ENCODE measurements at places on chromosomes 2 and 18. TPM values are rescaled to one million over a fixed set of nuclear protein-coding genes. Genes with fewer than 3 reads are reported as not detected.

Gene PDE11A
- not detected for total RNA-seq

Gene TEKT4
- not detected for total RNA-seq

Gene ELOA2
- total RNA-seq: not detected

Gene SLC38A11
- not detected for total RNA-seq

Gene PSD4
- 8.3 TPM for total RNA-seq

Gene ATOH8
- total RNA-seq: 5.3 TPM

Gene ZNG1B
- 9.6 TPM for total RNA-seq

Gene FAM117B
- total RNA-seq: 2.6 TPM

Gene ST6GAL2
- 1.9 TPM for total RNA-seq

Gene MEP1B
- total RNA-seq: not detected

Gene MFF
- total RNA-seq: 177 TPM

Gene MC4R
- total RNA-seq: not detected

Gene NT5DC4
- not detected for total RNA-seq

Gene RNF152
- 10.0 TPM for total RNA-seq

Gene CBLN2
- not detected for total RNA-seq

Gene NPHP1
- total RNA-seq: 2.8 TPM
